NCI-H345 (cell line): ENCODE measurements at places on chromosomes 1 and 21.

GRCh38 chr1:227741166-227741870 lies 6.1 kb downstream of the SNAP47 start:
- DNase-seq: no peak

GRCh38 chr21:34502480-34503106 lies 9.4 kb downstream of the KCNE1 start:
- no peak for DNase-seq

GRCh38 chr1:171610385-171610784 lies 11.7 kb upstream of the MYOCOS start:
- DNase-seq: no peak

- no peak for DNase-seq
Observed at GRCh38 chr21:37668462-37669239, 247.6 kb downstream of the KCNJ6 start.

DNA sequence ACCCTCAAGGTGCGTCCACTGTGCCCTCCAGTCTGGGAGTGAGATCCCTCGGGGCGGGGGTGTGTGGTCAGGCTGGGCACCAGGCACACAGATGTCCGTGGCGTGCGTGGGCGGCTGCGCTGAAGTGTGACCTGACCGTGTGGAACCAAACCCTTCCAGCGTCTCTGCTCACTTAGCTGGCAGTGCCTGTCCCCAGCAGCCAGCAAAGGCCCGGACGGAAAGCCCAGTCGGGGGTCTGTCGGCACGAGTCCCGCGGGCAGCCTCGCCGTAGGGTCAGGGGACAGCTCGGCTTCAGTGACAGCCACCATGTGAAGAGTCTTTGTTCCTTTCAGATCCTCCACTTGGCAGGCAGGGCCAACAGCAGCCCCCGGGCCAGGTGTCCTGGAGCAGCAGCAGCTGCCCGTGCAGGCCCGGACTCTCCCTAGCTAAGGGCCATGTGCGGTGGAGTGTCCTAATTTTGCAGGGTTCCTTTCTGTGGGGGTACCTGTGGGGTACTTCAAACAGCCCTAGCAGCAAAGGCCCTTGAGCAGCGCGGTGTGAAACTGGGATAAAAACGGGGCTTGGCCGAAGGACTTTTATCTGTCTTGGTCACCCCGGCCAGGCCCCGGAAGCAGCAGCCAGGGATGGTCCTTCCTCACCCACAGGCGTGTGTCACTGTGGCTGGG lies 11.6 kb downstream of the TTLL10 start:
- DNase-seq: no peak

GRCh38 chr1:63593303-63593885 lies at the start of gene PGM1:
Gene PGM1, plus strand, starts transcription at chr1:63593411. Its CDS starts 78 bp downstream, at chr1:63593489.
- DNase-seq: peak; percentile 72

DNA sequence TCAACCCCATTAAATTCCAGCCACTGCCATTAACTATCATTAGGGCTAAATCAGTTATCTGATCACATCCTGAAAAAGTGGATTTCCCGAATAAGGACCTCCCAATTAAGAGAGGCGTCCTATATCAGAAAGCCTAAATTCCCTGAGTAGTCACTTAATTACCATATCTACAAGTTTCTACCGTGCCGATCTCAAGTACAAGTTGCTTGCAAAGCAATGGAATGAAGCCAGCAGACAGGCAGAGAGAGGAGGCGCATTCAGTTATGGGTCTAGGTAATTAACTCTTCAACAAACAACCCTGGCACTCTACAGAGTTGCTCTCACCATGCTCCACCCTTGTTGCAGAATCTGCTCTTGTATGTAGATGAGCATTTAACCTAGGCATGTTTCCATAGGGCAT lies 494.6 kb upstream of the RUNX1 start:
- no peak for DNase-seq

DNA sequence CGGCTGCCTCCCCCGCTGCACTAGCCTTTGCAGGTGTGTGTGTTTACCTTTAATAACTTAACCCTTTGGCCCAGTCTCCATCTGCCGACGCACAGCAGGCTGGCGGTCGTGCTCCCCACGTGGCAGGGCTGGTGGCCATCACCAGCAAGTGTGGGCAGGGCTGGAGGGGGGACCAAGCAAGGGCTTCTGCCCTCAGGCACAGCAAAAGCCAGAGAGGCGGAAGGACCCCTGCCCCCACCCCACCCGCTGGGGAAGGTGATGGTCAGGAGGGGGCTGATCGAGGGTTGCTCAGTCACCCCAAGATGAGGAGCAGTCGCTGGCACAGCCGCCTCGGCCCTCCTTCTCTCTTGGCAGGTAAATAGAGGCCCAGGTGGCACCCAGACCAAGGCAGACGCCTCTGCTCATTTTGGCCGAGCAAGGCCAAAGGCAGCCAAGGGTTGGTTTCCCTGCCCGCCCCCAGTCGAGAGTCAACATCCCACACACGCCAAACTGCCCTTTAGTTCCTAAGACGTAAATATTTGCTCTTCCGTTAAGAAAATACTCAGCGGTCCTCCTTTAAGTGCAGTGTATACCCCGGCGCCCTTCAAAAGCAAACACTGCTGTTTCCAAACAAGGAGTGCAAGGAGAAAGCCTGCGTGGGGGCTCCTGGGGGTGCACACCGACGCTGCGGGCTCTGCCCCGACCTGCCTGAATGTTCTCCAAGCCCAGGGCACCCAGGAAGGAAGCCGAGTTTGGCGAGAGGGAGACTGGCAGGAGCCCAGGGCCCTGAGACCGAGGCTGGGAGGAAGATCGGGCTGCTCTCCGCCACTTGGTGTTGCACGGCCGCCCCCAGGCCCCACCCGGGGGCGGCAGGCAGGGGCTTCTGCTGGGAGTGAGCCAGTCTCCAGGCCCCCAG lies 82.7 kb downstream of the SIK1 start:
- DNase-seq: no peak

GRCh38 chr21:44401386-44402160 lies 48.2 kb downstream of the TRPM2 start:
- no peak for DNase-seq

DNA sequence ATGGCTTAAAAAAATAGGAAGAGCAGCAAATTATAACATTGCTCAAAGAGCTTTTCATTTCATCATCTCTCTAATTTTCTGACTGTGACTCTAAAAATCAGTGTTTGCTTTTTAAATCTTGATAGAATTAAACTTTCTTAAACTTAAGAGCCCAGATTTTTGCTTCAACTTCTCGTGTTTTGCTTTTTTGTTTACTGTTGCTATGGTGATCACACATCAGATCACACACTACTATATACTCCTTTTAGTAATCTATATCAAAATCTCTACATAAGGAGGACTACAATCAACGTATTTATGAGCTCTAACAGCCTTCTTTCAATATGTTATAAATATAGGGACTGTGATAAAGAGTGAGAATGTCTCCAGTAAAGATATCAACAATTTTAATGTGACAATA lies 537.3 kb downstream of the KCNT2 start:
- DNase-seq: no peak

- DNase-seq: no peak
Observed at GRCh38 chr1:154176337-154176736, 15.6 kb downstream of the TPM3 start.

GRCh38 chr1:6935911-6936690 lies 150.8 kb downstream of the CAMTA1 start:
- DNase-seq: no peak

DNA sequence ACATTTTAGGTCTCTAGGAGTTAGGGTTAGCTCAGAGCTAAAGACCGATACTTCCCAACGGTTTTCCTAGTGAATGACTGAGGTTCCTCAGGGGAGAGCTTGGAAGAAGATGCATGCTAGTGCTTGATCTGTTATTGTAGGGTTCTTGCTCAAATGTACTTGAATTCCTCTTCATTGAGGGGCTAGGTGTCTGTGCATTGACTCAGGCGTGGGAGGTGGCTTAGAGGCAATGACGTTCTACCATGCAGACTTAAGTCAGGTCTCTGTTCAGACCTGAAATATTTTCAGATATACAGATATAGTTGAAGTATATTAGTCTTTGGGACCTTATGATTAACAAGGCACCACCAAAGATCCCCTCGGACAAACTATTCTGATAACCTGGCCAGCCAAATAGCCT lies 23.5 kb downstream of the S100A10 start:
- DNase-seq: no peak

- no peak for DNase-seq
Observed at GRCh38 chr1:5688081-5689077, 303.8 kb downstream of the NPHP4 start.

GRCh38 chr1:164930241-164930640 lies 371.3 kb downstream of the PBX1 start:
- DNase-seq: no peak
